ENCODE measurements at places on chromosomes 5 and 9. TPM values are rescaled to one million over a fixed set of nuclear protein-coding genes. Genes with fewer than 3 reads are reported as not detected.

SEMA5A gene
- 31.9 TPM for total RNA-seq

SH3RF2 gene
- 1.0 TPM for total RNA-seq

SPATA24 gene
- total RNA-seq, result 15.2 TPM

PTPRD gene
- 139 TPM for total RNA-seq

ACER2 gene
- 5.6 TPM for total RNA-seq

MLANA gene
- total RNA-seq, result not detected

FOXE1 gene
- 0.09 TPM for total RNA-seq

ADRB2 gene
- 0.11 TPM for total RNA-seq

IFNB1 gene
- not detected for total RNA-seq

IFNA2 gene
- not detected for total RNA-seq

LMX1B gene
- total RNA-seq, result 6.9 TPM

DNA sequence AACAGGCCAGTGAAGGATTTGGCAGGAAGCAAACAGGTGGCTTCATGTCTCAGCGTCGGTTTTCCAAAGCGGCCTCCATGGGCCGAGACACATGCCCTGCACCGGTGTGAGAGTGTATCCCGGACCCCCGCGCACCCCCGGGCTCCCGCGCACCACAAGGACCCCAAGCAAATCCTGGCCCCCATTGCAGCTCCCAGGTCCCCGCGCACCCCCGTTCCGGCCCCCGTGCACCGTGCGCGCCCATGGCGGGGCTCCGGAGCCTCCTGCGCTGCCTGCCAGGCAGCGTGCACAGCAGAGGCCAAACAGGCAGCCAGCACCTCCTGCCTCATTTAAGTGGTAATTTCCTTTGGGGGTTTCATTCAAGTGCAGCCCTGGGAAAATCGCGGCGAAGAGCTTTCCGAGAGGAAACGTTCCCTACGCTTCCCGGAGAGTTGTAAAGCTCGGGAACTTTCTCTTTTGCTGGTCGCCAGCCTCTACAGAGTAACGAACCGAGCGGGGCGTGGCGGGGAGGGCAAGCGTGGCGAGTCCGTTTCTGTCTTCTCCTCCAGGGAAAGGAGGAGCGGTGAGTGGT lies 145.5 kb upstream of the SLC24A2 start:
- DNase-seq, result no peak

GRCh38 chr5:135615581-135616260 lies 36.9 kb upstream of the CXCL14 start:
- no peak for DNase-seq

DNA sequence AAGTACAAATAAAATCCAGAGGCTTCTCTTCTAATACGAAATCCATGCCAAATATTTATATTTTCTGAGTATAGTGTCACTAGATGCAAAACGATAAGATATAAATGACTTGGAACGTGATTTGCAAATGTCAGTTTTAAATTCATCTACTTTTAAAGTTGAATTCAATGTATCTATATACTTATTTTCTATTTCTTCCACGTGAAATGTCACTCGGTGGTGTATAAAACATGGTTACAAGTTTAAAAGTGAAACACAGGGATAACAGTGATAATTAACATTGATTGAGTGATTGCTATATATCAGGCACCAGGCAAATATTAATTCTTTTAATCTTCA lies 54.8 kb downstream of the HINT1 start:
- DNase-seq, result no peak

DNA sequence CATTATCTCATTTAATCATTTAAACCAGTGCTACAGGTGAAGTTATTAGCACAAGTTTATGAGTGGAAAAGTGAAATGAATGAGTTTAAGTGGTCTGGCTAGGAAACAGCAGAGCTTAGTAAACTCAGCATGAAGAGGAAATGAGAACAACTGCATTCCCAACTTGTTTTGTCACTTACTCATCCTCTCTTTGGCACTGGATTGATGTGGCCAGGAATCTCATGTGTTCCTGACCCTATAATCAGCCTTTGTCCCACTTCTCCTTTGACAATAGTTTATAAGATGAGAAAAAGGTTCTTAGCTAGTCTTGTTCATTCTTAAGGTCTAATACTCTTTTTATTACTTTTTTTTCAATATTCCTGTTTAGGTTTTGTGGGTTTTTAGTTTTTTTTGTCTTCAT lies 559.2 kb upstream of the TLE4 start:
- DNase-seq, result no peak

DNA sequence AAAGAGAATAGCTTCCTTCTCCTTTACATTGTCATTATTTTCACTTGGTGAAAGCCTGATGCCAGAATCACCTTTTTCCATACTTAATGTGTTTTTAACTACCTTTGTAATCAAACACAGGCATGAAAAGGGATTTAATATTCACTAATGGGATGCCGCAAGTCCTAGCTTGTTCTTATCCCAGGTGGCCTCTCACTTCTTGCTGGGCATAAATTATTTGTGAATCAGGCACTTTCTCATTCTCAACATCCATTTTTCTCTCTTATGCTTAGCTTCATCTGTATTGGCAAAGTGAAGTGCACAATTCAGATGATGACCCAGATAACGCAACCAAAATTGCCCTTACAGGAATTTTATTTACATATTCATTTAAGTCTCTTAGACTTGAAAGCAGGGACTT lies 10.9 kb downstream of the ACTL7B start:
- no peak for DNase-seq

DNA sequence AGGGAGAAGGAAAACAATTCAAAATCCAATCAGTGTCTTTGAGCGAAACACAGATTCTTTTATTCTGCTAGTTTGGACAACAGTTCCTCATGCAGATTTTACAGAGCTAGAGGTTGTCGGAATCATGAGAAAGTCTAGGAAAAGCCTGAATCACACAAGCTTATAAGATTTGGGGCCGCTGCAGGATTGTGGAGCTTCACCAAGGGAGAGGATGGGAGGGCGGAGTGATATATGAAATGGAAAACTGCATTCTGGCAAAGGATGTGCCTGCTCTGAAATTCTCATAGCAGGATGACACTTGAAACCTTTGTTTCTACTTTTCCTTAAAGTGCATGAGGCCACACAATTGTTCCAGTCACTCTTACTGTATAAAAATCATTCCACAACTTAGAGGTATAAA lies 134.3 kb downstream of the OR2K2 start:
- no peak for DNase-seq

DNA sequence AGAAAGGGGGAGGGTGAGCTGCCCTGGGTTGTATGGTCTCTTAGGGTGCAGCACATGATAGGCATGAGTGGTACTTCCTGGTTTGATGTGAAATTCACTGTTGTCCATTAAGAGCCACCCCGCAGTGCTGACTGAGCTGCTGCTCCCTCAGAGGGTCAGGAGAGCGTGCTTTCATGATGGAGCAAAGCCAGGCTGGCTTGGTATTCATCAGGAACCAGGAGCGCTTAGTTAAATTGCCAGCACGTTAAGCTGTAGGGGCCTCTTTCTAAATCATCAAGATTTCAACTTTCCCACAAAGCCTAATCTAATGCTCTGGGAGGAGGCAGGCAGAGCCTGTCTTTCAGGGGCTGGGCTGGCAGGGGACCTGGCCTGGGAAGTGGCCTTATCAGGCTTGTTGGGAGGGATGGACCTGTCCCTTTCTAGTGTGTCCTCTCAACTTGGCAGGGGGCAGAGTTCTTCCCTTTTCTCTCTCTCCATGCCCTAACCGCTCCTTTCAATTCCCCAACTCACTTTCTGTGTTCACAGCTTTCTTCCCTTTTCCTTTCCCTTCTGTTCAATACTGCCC lies 7.9 kb downstream of the CYSTM1 start:
- no peak for DNase-seq

DNA sequence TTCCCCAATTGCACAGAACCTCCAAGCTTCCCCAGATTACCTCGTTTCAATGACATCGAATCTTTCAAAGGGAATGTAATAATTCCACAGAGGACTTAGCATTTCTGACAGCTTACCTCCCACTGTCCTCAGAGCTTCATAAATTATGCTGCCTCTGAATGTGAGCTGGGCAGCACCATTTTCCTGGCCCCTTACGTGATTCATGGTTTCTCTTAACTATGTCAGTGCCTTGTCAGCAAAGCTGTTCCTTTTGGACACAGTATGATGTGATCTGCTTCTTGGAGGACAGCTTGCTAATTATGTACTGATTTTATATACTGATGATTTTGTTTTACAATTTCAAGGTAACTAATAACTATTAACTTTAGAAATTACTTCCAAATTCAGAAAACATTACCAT lies 27.7 kb upstream of the SSBP2 start:
- no peak for DNase-seq

DNA sequence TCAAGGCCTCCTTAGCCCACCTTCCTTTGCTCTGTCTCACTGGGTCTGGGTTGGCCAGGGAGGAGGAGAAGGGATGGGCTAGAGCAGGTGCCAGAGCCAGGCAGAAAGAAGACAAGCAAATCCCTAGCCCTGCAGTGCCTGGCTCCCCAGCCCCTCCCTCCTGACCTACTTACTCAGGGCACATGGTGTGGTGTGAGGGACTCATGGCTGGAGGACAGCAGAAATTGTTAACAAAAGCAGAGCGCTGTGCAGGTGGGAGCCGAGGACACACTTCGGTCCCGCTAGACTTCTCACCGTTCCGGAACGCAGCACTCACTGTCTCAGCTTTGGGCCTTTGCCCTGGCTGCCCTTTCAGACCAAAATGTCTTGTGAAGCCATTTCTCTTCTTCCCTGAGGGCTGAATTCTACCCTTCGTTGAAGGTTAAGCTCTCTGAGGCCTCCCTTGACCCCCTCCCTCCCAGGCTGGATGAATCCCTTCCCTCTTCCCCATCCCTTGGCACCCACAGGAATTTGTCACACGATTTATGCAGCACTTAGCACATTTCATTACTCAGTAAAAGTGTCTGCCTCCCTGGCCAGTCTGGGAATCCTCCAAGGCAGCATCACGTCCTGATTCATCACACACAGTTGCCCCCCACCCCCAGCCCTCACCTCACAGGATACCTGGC lies 263.9 kb upstream of the TRPC7 start:
- DNase-seq, result no peak

DNA sequence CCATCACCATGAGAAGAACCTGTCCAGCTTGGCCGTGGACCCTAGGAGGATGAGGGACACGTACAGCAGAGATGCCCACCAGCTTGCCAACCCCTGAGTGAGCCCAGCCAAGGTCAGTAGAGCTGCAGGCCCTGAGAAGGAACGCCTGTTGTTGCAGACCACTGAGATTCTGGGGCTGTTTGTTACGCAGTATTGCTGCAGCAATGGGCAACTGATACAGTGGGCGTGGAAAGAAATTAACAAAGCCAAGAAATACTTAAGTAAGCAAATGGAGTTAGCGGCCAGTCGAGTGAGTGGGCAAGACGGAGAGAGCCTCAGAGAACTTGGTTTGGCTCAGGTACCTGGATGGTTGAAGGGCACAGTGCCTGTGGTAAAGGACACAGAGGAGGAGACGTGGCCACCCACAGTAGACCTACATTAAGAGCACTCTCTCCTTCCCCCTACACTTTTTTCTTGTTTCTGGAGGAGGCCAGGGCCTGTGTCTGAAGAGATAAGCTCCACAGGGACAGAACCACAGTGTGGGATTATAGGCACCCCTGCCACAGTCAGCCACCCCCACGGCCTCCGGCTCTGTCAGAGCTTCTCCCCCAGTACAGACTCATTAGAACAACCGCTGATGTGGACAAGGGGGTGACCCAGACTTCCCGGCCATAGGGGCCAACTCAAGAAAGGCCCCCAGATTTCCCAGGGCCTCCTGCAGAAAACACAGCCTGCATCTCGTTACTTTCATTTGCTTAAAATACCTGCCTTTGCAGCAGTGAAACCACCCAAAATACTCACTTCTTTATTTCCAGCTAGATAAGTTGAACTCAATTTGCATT lies 40.1 kb upstream of the GRHPR start:
- DNase-seq, result no peak

DNA sequence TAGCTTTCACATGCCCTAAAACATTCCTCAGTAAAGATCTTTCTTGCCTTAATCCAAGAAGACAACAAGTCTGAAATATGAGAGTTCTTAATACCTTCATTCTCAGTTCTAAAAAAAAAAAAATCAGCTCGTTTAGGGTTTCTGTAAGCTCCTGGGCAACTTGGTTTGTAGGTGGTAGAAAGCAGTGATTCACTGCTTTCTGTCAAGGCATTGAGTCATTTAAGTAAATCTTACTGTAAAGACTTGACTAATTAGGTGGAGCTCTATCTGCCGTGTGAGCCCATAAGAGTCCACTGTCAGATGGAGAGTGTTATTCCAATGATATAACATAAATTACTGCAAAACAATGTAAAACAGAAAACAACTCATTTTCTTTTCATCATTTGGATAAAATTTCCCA lies 56.1 kb upstream of the MAST4 start:
- DNase-seq, result no peak

DNA sequence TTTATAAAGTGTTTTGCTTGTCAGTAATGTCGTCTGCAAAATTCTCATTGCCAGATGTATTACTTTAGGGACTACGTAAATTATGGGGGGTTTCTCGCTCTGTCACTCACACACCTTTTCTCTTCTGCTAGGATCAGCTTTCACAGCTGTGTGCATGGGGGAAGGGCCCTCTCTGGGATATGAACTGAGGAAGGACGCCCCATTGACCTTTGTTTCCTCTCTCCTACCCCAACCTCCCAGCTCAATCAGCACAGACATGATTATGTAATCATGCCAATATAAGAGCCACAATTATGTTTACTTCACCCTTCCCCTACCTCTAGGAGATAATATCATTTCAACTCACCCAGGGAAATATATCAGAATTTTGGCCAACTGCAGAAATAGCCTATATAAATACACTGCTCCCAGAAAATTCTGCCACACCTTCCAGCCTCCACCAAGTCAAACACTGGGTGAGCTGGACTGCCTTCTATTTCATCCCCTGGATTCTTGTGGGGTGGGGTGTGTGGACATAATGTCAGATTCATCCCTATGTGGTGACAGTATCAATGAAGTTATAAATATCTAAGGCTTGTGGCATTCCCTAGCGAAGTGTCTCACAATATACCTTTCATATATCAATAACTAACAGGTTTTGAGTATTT lies 12.6 kb upstream of the SEMA5A start:
- DNase-seq, result no peak

- DNase-seq, result no peak
Measured at GRCh38 chr5:54528633-54529209, 11.2 kb downstream of the SNX18 start.

DNA sequence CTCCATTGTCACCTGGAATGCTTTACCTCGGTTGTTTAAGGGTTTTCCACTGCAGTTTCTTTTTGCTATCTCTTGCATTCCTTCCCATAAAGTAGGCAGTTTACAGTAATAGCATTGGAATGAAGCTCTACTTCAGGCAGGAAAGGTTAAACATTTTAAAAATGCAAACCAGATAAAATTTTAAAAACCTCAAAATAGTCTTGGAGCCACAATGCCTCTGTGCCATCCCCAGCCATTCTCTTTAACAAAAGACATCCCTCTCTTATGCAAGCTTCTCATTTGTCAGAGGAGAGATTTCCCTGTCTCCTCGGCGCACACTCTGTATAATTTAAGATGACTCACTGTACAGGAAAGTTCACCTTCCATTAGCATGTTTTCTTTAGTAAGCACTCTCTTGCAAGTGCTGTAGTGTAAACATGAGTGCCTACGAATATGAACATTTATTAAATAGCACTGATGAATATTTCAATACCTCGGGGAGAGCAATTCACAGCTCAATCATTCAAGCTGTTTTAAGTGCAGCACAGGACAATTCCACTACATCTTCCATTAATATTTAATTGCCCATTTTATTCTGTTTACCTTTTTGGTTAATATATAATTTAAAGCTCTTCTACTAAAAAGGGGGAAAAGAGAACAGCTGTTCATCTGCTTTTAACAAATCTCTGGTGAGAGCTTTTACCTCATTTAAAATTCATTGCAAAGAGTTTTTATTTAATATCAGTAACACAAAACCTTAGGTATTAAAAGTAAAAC lies 343.6 kb downstream of the SPATA31D1 start:
- DNase-seq, result no peak

Measured in neural crest cell (in vitro differentiated cells).